Hematopoietic multipotent progenitor cell treated with erythropoietin and hydrocortisone succinate and interleukin-3 and kit ligand, for 15 days (in vitro differentiated cells): ENCODE measurements at places on chromosomes 6 and 20.
A peak's percentile ranks its signal among the peaks of the same experiment; 100 is the strongest.

DNA sequence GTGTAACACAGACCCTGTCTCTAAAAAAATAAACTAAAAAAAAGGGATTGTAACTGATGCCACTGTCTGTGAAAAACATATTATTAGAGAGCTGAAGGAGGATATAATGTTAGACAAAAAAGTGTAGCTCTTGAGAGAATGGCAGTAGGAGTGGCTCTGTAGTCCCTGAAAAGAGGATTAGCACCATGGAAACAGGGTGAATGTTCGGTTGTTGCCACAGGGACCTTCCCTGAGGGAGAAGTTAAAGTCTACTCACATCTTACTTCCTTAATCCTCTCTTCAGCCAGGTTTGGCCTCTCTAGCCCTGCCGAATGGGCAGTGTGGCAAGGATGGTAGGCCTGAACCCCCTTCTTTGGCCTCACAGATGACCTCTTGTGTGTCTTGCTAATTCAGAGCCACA, 12.1 kb downstream of the SCAND1 start:
- DNase-seq, result no peak

DNA sequence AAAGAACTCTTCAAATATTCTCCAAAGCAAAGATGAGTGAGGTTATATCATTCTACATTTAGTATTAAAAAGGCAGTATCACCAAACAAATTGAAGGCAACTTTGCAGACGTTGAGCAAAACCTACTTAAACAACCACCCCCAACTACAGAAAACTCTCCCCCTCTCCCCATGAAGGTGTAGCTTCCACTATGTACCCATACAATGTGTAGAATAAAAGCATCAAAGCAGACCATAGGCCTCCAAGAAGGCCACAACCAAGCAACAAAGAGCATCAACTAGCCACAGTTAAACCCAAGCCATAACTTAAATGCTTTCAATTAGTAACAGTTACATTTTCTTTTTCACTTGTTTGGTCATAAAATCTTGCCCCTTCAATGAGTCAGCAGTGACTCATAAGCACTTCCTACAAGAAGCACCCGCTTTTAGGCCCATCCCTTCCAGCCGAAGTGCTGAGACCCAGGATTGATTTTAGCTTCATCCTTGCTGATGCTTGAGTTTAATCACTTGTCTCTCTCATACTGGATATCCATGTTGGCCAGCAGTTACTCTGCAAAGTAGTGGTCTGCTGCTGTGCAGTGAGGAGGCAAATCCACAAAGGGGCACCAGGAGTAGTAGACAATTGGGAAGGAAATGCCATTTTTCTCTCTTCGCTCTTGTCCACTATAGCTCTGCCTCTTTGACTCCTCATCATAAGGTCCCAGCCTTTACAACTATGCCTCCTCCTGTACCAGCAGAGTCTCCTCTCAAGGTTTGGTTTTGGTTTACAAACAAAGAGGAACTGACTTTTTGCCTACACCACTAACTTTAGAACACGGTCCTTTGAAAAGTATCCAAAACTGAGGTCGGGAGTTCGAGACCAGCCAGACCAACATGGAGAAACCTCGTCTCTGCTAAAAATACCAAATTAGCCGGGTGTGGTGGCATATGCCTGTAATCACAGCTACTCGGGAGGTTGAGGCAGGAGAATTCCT, 8.4 kb upstream of the NUP153 start:
- DNase-seq, result peak; percentile 61

DNA sequence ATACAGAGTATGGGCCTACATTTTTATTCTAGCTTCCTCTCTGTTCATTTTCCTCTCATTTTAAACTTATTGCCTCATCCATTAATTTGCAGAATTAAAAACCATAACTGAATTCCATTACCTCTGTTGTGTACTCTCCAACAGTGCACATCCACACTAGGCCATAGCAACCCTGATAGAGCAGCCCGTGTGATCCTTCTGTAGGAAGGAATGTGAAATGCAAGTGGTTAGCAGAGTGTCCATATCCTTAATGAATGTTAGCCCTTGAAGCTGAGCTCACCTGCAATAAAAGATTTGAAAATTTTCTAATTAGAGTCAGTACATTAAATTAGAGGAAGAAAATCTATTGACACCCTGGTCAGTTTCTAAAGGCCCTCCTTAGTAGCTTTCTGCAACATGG, 6.5 kb upstream of the GRIK2 start:
- no peak for DNase-seq

DNA sequence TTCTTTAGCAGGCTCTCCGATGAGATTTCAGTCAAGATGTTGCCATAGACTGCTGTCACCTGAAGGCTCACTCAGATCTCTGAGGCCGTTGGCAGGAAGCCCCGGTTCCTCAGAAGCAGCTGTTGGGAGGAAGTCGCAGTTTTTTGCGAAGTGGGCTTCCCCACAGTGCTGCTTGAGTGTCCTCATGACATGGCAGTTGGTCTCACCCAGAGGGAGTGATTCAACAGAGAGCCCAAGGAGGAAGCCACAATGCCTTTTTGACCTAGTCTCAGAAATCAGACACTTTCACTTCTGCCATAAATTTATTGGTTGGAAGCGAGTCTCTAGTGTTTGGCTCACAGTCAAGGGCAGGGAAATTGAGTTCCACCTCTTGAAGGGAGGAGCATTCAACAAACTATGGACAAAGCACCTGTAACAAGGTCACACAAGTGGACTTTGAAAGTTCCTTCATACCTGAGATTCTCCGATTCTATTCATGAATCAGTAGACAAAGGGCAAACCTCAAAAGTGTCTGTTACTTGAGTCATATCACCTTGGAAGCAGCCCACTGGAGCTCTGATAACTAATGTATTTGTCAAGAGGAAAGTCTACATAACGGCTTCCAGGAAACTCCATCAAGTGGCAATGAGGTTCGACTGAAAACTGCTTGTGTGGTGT, 208.3 kb downstream of the TASP1 start:
- no peak for DNase-seq

DNA sequence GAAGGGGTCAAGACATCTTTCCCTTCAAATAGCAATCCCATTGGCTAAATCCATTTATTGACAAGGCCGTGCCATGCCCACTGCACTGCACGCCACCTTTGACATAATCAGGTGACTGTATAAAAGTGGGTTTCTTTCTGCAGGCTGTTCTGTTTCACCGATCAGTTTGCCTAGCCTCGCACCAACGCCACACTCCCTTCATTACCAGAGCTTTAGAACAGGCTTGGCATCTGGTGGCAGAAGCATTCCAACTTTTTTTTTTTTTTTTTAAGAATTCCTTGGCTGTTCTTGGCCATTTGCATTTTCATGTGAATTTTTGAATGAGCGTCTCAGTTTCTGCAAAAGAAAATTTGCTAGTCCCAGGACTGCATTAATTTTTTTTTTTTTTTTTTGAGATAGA, 78.1 kb downstream of the PPP1R3G start:
- no peak for DNase-seq

- no peak for DNase-seq
These were observed 24.6 kb downstream of the DLL1 start for GRCh38 chr6:170266061-170266825.

DNA sequence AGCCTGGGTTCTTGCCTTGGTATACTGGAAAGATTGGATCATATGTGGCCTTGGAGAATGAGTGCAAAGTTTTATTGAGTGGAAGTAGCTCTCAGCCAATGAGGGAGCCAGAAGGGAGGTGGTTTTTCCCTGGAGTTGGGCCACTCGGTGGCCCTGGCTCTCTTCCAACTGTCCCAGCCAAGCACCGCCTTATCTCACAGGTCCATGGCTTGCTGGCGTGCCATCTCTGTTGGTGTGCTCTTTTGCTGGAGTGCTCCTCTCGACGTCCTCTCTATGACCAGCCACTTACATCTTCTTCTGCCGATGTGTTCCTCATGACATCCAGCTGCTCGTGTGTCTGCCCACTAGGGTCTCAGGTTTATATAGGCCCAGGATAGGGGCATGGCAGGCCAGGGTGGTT, 505.9 kb upstream of the SYNCRIP start:
- no peak for DNase-seq

GRCh38 chr6:148347441-148348054, 4.9 kb downstream of the SASH1 start:
- no peak for DNase-seq

DNA sequence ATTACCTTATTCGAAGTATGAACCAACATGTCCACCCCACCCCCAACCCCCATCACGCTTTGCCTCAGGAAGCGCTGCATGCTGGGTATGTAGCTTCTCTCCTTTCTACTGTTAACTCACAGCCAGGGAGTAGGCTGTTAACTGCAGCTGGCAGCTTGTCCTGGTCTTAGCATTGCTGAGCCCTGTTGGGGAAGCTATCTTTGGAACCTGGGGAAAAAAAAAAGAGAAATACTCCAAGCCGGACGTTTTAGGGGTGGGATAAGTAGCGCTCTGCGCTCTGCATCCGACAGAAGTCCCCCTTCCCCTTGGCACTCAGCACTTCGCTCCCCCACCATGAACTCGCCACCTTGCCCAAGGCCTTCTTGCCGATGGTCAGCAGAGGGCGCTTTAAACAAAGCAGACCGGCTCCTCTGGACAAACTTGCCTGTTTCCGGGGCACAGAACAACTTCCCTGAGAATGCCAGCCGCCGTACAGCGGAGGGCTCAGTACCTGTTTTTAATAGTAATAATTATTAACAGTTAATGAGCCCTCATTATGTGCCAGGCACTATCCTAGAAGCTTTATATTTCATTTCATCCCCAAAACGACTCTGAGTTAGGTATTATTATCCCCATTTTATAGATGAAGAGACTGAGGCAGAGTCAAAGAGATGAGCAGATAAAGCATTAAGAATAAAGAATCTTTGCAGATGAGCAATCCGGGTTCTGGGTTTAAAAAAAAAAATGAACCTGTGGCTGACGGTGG, 35.2 kb upstream of the MDFI start:
- peak; percentile 60 for DNase-seq

DNA sequence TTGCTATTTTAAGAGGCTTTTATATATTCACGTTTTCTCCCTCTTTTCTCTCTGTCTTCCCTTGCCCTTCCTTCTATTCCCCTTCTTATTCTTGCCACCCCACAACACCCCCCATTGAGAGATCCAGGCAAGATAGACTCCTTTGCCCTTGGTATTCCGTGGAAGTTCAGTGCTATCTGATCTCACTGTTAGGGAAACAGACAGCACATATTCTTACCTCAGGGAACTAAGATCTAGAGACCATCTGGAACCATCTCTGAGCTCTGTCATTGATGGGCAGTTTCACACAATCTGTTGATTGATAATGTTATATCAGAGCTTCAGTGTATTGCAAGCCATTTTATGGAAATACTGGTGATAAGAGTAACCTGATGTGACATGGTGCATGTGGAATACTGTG, 228.8 kb downstream of the ARID1B start:
- DNase-seq, result no peak

DNA sequence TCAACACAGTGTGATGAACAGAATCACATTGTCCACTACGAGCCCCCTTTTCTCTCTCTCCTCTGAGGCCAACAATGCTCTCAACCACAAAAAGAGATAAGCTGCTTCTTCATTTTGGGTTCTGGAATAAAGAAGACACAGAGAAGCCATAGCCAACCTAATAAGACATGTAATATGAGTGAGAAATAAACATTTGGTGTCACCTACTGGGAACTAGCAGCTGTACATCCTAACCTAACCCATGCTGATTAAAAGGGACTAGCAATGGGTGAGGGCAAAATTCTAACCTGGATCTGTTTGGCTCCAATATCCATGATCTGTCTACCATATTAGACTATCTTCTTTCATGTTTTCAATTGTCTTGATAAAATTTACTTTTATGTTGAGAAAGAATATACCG, 369.1 kb upstream of the MARCKS start:
- DNase-seq, result no peak

GRCh38 chr20:21360705-21361104, 36.6 kb downstream of the NKX2-4 start:
- no peak for DNase-seq

DNA sequence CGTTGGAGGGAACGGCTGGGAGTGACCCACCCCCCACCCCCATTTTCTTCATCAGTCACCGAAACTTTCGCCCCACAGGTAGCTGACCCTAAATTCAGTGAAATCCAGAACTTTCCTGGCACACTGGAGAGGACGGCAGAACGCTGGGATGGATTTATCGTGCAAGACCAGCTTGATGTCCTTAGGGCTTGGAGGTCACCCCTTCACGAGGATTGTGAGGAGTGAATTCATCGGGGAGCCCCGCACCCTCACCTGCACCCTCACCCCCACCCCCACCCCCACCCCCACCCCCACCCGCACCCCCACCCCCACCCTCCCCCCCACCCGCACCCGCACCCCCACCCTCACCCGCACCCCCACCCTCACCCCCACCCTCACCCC, 13.3 kb upstream of the TCFL5 start:
- DNase-seq, result no peak

DNA sequence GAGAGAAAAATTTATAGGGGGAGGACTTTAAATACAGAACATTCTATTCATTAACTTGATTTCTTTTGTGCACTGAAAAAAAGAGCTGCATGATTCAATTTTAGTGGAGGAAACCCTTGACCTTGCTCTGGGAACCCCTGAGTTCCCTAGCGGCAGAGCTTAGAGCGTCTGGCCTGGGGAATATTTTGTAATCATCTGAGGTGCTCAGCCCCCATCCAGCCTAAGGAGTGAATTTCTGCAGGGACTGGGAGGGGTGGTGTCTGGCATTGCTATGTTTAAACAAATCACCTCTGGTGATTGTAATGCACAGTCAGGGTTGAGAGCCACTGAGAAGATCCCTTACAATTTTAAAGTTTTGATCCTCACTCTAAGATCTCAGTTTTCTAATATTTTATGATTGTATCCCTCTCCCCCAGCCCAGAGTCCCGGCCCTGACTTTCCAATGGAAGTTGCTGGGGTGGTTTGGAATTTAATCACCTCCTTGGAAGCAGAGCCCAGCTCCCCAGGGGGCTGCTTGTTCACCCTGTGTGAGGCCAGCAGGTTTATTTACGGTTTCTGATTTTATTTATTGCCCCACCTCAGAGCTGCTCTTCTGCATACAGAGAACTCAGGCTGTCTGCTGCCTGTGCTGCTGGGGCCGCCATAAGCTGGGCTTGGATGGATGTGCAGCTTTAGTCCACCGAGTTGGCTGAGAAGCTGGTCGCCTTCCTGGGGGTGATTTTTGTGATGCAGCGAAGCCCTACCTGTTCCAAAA, 263.1 kb downstream of the LRFN2 start:
- no peak for DNase-seq
